ENCODE measurements at places on chromosomes 7 and 10. TPM values are rescaled to one million over a fixed set of nuclear protein-coding genes. Genes with fewer than 3 reads are reported as not detected.

Gene AKR1C8
- 0.50 TPM for total RNA-seq

Gene SLC18A3
- not detected for total RNA-seq

Gene MYOZ1
- total RNA-seq: not detected

Gene KAZALD1
- 0.55 TPM for total RNA-seq

Gene ZNF853
- total RNA-seq: 0.30 TPM

Gene PODXL
- 1.5 TPM for total RNA-seq

DNA sequence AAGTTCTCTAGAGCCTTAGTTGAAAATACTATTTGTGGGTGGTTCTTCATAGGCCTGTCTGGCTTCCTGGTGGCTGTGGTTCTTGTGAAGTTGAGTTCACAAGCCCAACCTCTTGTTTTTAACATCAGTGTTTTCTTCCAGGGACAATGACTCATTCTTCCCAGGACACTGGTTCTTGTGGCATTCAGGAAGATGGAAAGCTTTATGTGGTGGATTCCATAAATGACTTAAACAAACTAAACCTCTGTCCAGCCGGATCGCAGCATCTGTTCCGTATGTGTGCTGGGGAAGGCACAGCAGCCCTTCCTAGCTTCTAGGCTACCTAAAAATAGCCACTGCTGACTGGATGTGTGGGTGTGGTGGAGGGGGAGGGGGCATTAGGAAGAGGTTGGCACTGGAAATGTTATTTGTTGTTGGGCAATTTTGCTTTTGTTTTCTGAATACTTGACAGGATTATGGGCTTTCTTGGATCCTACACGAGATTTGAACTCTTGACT is 3.9 kb downstream of the LSMEM1 start:
- no peak for DNase-seq

DNA sequence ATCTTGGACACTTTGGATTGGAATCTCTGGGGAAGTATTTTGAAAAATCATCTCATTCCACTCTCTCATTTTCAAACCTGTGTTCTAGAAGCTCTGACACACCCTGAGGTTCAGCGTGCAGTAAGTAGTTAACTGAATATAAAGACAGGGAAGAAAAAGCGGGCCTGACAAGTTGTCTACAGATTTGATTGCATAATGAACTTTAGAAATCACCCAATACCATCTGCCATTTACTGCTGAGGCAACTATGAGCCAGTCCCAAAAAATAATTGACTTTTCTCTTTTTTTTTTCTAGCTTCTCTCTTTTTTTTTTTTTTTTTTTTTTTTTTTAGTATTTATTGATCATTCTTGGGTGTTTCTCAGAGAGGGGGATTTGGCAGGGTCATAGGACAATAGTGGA is 29.5 kb downstream of the CDC123 start:
- no peak for DNase-seq

- no peak for DNase-seq
Measured at GRCh38 chr7:140497241-140497769, 18.0 kb upstream of the MKRN1 start.

- DNase-seq: no peak
Measured at GRCh38 chr7:108441392-108441955, 14.8 kb downstream of the NRCAM start.

GRCh38 chr10:87632454-87632853 is 27.2 kb upstream of the PAPSS2 start:
- no peak for DNase-seq

- DNase-seq: no peak
Measured at GRCh38 chr7:155893664-155894063, 81.4 kb upstream of the SHH start.

DNA sequence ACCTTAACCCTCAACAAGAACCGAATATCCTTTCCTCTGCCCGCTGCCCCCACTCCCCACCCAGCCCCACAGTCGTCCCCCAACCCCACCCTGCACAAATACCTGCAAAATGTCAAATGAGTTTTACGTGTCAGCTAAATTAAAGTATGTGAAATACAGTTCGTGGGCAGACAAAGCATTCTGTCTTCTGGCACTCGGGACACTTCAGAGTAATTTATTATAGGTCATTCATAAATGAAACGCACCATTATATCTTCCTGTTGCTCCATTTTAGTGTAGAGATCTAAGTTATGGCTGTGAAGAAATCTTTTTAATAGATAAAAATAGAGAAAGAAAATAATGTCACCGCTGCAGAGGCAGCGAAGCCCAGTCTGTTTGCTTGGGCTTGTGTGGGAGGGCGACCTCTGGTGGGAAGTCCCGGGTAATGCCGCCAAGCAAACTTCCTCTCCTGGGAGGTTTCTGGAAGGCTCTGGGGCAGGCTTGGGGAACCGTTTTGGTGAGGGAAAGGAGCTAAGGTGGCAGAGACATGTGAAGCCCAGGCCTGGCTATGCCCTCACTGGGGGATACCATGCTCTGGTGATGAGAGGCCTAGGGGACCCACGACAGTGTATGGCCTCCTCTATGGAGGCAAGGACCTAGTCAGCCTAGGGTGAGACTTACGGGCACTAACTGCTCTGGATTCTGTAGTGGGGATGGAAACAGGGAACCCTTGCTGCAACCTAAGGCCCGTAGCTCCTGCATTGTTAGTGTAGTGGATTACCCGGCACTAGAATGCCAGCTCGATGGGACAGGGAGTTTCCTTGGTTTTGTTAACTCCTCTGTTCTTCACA is 604.9 kb downstream of the LRMDA start:
- DNase-seq: peak; percentile 50

GRCh38 chr7:27808626-27809025 is 68.7 kb downstream of the TAX1BP1 start:
- no peak for DNase-seq

GRCh38 chr10:6382081-6382480 is 179.3 kb downstream of the PFKFB3 start:
- peak; percentile 54 for DNase-seq

GRCh38 chr10:44628921-44629320 is 244.0 kb upstream of the CXCL12 start:
- no peak for DNase-seq

DNA sequence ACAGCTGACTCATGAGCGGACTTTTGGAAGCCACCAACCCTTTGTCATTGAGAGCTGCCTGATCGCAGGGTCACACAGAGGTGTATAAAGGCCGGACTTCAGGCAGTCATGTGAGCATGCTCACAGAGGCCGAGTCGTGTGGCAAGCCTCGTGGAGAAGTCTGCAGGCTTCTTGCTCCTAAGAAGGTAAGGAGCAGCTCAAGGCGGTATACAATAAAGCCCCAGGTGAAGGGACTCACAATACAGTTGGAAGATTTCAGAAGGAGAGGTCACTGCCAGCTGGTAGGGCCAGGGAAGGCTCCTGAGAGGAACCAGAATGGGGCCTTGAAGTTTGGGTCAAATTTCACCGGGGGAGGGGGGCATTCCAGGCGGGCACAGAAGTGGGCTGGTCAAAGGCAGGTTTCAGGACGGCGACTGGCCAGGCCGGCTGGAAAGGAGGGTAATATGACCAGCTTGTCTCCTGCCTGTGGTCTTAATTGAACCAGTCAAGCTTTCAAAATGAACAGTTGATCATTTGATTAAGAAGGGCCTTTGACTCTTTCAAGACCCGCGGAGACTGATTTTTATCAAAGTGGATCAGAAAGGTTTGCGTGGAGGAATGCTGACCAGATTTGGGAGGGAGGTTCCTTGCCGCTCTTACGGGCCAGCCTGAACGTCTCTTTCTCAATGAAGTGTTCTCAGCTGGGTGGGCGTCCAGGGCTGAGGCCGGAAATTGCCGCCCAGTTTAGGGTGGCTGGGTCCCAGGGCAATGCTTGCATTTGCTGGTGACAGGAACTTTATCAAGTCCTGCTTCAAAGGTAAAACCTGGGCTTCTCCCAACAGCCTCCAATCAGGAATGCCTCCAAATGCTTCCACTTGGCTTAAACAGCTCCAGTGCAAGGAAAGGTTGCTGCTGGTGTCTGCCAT is 178.6 kb downstream of the EMX2 start:
- no peak for DNase-seq

DNA sequence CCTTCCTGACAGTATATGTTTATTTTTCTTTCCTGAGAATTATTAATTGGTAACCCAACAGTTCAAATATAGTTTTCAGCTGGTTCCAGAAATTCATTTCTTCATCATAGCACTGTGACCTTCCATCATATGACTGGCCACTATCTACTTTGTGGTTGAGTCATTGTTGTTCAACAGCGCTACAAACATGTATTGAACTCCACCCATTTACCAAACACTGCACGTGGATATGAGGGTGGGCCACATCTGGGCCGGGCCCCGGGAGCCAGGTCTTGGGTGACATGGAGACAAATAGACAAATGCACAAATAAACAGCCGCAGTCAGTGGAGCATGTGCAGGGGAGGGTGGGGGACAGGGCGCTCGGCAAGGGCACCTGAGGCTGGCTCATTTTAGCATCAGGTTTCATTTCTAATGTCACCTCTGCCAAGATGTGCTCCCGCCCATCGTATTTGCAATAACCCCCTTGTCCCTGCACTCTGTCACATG is 24.0 kb upstream of the EEPD1 start:
- DNase-seq: no peak

DNA sequence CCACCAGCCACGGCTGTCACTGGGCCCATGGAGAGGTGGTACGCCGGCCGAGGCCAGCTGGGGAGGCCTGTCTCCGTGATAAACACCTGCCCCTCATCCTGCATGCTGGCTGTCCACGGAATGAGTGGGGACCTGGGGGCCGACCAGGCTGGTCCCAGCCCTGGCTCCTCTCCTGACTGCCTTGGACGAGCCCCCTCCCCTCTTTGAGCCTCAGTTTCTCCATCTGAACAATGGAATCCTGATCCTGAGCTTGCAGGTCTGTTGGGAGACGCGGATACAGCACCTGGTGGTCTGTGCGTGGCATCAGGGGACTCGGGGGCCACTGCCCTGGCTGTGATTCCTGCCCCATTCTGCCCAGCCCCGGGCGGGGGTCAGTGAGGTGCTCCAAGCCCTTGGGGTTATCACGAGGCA is 109.9 kb downstream of the MICALL2 start:
- DNase-seq: no peak

DNA sequence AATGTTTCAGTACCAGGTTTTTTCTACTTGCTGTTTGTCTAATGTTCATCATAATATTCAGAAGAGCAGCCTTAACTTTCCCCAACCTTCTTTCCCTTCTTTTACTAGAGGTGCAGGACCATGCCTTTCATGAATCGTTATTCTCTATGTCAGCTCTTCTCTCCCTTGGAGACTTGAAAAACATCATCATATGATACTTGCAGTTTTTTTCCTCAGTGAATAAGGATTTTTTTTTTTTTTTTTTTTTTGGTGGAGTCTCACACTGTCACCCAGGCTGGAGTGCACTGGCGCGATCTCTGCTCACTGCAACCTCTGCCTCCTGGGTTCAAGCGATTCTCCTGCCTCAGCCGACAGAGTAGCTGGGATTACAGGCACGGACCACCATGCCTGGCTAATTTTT is 30.1 kb downstream of the SMNDC1 start:
- no peak for DNase-seq

GRCh38 chr7:96837593-96837992 is 127.9 kb upstream of the SEM1 start:
- peak; percentile 71 for DNase-seq

GRCh38 chr7:105346593-105347322 is 42.0 kb downstream of the SRPK2 start:
- peak; percentile 61 for DNase-seq

DNA sequence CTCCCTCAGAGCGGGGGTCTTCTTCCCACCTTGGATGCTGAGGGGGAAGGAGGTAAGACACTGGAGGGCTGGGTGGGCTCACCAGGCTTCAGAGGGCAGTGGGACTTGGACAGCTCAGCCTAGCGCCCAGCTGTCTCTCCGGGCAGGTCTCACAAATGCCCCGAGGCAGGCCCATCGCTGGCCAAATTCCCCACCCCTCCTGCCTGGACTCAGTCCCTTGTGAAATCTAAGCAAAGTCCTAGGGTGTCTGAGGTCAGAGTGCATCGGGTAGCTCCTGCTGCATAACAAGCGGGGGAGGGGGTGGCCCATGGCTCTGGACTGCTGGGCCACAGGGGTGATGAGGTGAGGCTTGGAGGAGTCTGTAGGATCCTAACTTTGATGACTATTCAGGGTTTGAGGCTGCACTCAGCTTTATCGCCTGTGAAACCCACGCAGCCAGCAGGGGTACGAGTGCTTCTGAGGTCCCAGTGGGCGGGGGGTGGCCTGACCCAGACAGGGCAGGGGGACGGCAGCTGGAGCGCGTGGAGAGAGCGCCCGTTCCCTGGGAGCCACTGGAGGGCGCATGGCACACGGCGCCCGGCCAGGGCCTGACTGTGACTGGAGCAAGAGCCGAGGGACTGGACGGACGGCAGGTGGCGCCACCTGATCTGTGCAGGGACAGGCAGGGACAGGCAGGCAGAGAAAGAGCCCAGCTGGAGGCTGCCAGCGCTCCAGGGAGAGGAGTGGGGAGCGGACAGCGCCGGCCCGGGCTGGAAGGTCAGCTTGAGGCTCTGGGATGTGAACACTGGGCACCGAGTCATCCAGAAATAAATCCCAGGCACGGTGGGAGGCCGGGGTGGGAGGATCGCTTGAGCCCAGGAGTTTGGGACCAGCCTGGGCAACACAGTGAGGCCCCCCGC is 10.0 kb downstream of the CYP2W1 start:
- DNase-seq: peak; percentile 97

- no peak for DNase-seq
Measured at GRCh38 chr10:86220626-86221025, 146.0 kb downstream of the GRID1 start.

DNA sequence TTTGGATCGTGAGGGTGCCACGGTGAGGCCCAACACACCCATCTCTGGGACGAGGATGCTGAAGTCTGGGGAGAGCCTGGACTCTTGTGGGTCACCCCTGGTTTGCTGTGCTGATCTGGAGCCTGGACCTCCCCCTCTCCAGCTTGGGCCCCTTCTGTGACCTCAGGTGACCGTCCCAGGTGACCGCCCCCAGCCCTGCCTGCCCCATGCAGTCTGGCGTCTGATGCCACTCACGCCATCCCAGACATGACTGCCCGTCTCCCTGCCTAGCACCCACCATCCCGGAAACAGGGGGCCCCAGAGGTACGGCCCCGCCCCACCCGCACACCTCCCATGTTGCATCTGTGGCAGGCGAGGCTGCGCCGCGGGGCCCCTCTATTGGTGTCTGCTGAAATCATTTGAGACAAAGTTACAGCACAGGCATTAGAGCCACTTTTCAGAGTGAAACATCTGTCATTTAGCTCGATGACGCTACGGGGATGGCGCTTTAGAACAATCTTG is 21.1 kb downstream of the UNCX start:
- DNase-seq: no peak

Measured in activated CD4-positive, alpha-beta T cell treated with anti-CD3 and anti-CD28 coated beads, Interleukin-2, amount 10 ng/mL, durations not matched to agents 7 days and 5 days (primary cell).